ENCODE measurements at places on chromosomes 12 and 14.

- DNase-seq = no peak
These were observed 77.2 kb downstream of the ARL6IP4 start for GRCh38 chr12:123057513-123058265.

- DNase-seq = no peak
These were observed 87.7 kb downstream of the STON2 start for GRCh38 chr14:81312289-81312876.

- no peak for DNase-seq
These were observed 56.2 kb downstream of the CRADD start for GRCh38 chr12:93733358-93733757.

DNA sequence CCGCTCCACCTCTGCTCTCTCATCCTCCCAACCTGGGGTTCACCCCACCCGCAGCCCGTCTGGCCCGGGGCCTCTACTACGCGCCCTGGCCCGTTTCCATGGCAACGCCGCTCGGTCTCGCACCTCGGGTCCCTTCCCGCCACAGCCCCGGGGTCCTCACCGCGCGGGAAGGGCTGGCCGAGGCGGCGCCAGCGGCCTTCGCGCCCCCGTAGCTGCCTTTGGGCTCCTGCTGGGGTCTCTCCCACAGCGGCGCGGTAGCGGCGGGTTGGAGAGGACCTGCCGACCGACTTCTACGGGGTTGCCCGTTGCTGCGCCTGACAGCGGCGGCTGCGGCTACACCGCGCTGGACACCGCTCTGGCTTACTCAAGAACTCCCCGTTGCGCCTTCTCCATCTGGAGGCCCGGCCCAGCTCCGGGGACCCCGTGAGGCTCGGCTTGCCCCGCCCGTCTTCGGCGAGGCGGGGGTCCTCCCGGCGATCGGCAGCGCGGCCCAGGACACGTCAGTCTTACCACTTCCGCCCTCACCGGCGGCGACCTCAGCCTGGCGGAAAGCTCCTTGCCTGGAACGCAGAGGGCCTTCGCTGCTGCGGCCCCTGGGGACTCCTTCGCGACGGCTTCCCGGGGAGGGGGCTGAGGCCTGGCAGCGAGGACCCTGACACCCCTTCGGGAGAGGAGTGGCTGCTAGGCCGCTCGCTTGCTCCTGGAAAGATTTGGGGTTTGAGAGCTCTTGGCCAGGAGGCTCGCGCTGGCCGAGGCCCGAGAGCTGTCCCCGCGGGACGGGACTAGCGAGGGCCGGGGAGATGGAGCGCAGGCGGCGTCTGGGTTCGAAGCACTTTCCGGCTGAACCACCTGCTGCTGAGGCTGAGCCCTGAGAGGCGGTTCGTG lies at the start of gene TM9SF1:
TM9SF1 (minus strand) TSS at position 256 of the 885 bp plus-strand sequence. CDS start 422 bp downstream, outside the sequence.
- DNase-seq = peak; percentile 79

All from activated T-helper 1 cell treated with Interleukin-2 at 50 U/mL for 16 hours (primary cell).